NCI-H1105 (cell line): ENCODE measurements at places on chromosomes 2 and 18.

DNA sequence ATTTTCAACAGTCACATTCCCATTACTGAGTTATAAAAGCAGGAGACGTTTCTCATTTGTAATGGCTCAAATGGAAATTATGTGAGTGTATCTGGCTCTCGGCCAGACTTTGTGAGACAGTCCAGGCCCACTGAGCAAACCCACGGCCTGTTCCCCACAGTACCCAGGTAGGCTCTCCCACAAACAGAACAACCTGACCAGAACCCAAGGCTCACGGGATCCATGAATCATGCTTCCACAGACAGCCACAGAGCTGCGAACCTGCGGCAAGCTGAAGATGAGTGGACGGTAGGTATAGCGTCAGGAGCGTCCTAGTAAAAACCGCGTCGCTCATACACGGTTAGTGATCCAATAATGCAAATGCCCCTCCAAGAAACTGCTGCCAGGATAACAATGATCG, 34.2 kb downstream of the NDUFA10 start:
- no peak for DNase-seq

GRCh38 chr2:105129722-105130232, 91.9 kb downstream of the MRPS9 start:
- no peak for DNase-seq

DNA sequence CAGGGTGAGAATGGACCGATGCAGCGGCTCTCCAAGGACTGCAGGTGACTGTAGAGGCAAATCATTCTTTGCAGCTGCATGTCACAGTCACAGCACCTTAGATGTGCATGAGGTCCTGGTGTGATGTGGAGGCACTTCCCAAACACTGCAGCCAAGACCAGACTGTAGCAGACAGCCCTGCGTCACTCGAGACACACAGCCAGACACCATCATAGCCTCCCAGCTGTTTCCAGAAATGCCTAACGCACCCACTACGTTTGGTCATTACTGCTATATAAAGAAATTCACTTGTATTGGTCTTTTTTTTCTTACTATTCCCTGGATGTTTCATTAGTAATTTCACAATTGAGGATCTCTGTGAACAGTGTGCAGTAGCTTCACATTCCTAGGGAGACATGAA, 60.9 kb downstream of the SH3YL1 start:
- no peak for DNase-seq

DNA sequence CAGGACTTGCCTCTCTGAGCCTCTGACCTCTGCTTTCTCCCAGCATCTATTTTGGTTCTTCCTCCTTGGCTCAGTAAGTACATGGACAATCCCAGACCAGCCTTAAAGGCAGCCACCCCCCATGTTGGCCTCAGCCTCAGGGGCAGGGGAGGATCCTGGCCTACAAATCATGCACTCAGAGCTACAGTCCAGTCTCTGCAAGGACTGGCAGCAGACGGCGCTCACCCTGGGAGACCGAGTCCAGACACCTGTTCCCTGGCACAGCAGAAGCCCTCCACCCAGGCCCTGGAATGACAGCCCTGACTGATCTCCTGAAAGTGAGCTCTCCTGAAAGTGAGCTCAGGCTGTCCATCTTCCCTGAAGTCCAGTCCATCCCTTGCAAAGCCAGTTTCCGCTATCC, 25.7 kb upstream of the PTPN4 start:
- DNase-seq, result no peak

DNA sequence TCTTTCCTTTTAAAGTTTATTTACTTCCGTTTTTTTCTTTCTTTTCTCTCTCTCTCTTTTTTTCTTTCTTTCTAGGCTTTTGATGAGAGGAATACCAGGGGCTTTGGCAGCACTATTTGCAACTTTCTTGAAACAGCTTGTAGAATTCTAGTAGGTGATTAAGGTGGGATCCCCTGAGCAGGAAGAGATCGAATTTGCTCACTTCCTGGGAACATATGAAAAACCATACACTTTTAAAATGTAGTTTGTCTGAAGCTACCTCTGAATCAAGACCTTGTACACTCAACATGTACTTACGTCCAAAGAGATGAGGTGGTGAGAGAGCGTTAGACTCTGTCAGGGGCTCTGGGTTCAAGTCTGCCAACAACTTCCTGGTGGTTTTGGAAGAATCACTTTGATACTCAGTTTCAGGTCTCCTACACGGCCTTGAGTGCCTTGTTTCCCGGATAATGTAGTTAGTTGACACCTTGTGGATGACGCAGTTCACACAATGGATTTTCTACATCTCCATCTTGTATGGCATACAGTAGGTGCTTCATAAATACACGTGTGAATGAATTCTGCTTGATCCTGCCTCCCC, 229.1 kb downstream of the MYCN start:
- DNase-seq, result no peak

DNA sequence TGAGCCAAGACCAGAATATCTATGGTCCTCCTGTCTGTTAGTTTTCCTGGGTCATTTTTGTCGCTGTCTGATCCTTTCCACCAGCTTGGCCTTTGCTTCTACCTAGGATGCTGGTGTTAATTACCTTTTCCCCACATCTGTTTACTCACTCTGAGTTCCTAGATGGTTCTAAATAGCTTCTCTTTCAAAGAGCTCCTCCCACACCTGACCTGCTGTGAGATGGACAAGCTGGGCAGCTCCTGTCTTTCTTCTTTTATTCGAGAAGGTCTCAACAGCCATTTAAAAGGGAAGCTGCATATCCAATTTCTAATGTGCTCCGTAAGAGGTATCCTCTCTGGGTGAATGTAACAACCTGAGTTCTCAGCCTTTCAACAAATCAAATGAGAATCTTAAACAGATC, 156.2 kb downstream of the HRH4 start:
- no peak for DNase-seq

- DNase-seq, result no peak
Measured at GRCh38 chr2:54648256-54648655, 75.2 kb upstream of the EML6 start.

GRCh38 chr2:21650569-21650968, 526.8 kb downstream of the TDRD15 start:
- no peak for DNase-seq

GRCh38 chr18:31233621-31234275, 71.1 kb upstream of the DSC1 start:
- no peak for DNase-seq

DNA sequence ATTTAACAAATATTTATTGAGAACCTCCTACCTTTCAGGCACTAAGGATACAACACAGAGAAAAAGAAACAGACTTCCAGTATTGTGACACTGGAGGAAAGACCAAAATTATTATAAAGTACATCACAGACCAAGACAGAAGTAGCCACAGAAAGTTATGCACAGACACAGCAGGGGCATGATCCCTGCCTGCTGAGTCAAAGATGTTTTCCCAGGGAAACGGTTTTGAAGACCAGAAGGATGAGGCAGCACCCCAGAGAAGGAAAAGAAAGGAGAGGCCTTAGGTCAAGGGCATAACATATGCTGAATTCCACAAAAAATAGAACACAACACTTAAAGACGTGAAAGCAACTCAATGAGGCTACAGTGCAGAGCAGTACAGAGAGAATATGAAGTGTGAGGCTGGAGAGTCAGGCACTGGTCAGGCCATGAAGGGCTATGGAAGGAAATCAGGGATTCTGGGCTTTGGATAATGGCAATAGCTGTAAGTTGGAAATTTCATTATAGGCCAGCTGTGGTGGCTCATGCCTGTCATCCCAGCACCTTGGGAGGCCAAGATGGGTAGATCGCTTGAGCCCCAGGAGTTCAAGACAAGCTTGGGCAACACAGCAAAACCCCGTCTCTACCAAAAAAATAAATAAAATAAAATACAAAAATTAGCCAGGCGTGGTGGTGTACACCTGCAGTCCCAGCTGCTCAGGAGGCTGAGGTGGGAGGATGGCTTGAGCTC, 8.2 kb downstream of the ADAM17 start:
- no peak for DNase-seq

DNA sequence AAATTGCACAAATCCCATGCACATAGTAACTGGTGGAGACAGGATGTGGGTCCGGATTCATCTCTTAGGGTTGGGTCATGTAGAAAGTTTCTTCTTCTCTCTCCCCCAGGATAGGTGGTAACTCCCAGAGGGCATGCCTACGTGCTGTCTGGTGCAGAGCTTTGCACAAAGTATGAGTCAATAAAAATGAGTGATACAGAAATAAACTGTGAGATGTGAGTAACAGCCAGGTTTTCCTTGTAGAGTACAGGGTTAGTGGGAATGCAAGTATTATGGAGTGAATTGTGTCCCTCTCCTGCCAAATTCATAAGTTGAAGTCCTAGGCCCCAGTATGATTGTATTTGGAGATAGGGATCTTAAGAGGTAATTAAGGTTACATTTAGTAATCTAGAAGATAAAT, 289.4 kb downstream of the ALK start:
- no peak for DNase-seq

- DNase-seq, result no peak
Measured at GRCh38 chr18:2981212-2981728, 31.7 kb downstream of the LPIN2 start.

DNA sequence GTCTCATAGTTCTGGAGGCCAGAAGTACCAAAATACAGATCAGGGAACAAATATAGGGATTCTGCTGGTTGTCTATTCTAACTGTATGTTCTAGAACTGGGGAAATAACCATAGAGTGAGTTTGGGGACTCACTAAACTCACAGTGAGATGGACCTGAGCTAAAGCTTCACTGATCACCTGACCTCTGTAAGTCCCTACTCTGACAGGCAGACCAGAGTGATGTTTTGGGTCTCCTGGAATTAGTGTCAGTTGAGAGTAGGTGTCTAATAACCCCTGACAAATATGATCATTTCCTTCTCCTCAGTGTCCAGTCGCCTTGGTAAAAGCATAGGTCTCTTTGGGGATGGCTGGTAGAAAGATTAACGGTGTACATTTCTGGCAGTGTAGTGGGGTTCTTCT, 14.2 kb downstream of the PIKFYVE start:
- no peak for DNase-seq

- DNase-seq, result no peak
Measured at GRCh38 chr2:84491741-84492140, 24.6 kb upstream of the DNAH6 start.

DNA sequence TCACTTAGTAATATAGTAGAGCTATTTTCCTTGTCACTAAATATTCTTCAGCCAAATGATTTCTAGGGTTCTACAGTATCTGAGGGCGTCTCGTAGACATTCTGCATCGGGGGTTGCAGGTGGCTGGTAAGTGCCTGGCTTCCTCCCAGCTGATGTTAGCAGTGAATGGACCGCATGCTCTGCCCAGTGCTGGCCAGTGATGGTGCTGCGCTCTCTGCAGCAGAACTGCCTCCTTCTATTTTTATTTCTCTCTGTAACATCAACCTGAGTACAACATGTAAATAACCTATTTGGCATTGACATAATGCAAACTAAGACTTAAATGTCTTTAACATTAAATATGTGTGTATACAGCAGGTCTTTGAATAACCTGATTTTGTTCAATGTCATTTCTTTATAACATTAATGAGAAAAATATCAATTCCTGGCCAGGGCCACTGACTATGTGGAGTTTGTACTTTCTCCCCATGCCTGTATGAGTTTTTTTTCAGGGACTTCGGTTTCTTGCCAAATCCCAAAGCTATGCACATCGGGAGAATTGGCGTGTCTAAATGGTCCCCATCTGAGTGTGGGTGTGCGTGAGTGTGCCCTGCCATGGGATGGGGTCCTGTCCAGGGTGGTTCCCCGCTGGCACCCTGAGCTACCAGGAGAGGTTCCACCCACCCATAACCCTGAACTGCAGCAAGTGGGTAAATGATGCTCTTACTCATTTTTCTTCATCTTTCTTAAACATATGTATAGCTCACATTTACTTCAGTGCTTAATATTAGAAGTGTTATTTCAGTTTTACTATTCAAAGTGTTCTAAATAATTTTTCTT, 278.2 kb upstream of the EPAS1 start:
- DNase-seq, result no peak

- no peak for DNase-seq
Measured at GRCh38 chr18:26614374-26614773, 66.0 kb upstream of the KCTD1 start.

DNA sequence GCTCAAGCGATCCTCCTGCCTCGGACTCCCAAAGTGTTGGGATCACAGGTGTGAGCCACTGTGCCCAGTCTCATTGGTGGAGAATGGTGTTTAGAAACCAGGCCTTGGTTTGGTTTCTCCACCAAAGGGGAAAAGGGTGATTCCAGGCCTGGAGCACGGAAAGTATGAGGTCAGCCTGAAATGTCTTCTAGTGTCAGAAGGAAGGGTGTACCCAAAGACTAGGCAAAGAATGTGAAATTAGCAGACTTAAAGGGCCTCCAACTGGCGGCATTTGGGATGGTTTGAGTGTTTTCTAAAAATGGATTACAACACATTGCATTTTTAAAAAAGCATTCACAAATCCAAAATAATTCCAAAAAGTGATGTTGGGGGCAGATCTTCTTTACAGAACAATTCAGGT, 139.6 kb downstream of the SH3BP4 start:
- no peak for DNase-seq

DNA sequence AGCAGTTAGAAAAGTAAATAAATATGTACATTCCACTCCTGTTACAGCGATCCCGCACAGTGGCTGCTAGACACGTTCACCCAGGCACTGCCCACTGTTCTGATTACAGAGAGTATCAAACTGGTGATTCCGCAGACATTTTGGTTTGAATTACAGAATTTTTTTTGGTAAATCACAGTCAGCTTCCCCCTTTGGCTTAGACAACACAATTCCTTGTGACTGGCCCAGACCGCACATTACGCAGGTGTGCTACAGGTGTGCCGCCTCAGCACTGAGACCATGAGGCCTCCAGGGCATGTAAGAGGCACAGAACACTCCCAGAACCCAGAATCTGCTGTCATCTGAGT, 112.3 kb downstream of the PXDN start:
- DNase-seq, result no peak

DNA sequence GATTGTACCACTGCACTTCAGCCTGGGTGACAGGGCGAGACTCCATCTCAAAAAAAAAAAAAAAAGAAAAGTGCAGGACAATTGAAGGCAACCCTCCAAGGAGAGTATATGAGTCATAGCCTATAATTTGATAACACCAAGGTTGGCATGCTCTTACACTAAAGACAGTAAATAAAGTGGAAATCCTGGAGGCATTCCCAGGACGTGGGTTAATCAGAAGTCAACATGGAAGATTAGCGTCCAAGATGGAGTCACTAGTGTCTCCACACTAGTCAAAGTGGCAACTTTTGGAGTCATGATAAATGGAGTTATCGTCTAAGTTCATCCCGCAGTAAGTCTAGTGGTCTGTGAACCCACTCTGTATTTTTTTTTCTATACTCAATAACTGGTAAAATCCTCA, 21.2 kb upstream of the UGGT1 start:
- DNase-seq, result no peak

GRCh38 chr2:3483227-3483985, 35.9 kb downstream of the ADI1 start:
- peak; percentile 9 for DNase-seq

DNA sequence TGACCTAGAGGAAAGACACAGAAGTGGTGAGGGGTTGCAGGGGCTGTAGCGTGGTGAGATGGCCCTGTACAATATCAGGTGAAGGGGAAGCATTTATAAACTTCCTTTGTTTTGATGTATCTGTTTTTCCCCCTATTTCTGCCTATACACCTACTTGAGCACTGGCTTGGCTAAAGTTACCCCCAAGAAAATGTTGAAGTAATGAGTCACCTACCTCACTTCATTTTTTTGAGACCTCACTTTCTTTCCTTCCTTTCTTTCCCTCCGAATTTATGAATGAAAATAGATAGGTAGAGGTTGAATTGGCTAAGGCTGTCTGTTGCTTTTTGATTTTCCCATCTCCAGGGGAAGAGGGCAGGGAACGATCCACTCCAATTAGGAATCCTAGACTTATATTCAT, 231.1 kb upstream of the EPAS1 start:
- no peak for DNase-seq

- DNase-seq, result no peak
Measured at GRCh38 chr2:147714582-147714981, 130.2 kb upstream of the ACVR2A start.

GRCh38 chr2:120824246-120824645, 88.6 kb downstream of the GLI2 start:
- DNase-seq, result no peak
